Activated naive CD4-positive, alpha-beta T cell treated with anti-CD3 and anti-CD28 coated beads, Interleukin-2, amount 10 ng/mL, durations not matched to agents 7 days and 5 days (primary cell): ENCODE measurements at places on chromosomes 3 and 15.

GRCh38 chr3:150239766-150240165, 168.3 kb upstream of the TSC22D2 start:
- no peak overlapping the region for H3K4me3 ChIP-seq
- peaks cover 24% of the 10 kb centered on the region for H3K27me3 ChIP-seq
- H3K27ac ChIP-seq = no peak overlapping the region
- no peaks in the 10 kb centered on the region for H3K36me3 ChIP-seq
- DNase-seq = no peak

GRCh38 chr3:158743664-158744566, 11.7 kb upstream of the RARRES1 start:
- H3K27me3 ChIP-seq = no peaks in the 10 kb centered on the region
- H3K36me3 ChIP-seq = no peaks in the 10 kb centered on the region
- no peak overlapping the region for H3K27ac ChIP-seq
- peaks cover 14% of the 10 kb centered on the region for H3K4me1 ChIP-seq

GRCh38 chr3:115680803-115681345, 57.6 kb downstream of the GAP43 start:
- H3K36me3 ChIP-seq = no peaks in the 10 kb centered on the region
- peaks cover 28% of the 10 kb centered on the region for H3K27me3 ChIP-seq
- no peak overlapping the region for H3K4me3 ChIP-seq
- no peak for DNase-seq

- H3K27me3 ChIP-seq = peaks cover 4% of the 10 kb centered on the region
- no peaks in the 10 kb centered on the region for H3K36me3 ChIP-seq
- no peak overlapping the region for H3K4me3 ChIP-seq
- peaks cover 26% of the 10 kb centered on the region for H3K4me1 ChIP-seq
- no peak overlapping the region for H3K27ac ChIP-seq
- no peak for DNase-seq
These were observed 54.9 kb downstream of the CCNL1 start for GRCh38 chr3:157104928-157105652.

- H3K36me3 ChIP-seq = no peaks in the 10 kb centered on the region
- H3K4me1 ChIP-seq = peaks cover 11% of the 10 kb centered on the region
- H3K4me3 ChIP-seq = no peak overlapping the region
- H3K27ac ChIP-seq = no peak overlapping the region
- H3K27me3 ChIP-seq = peaks cover 14% of the 10 kb centered on the region
These were observed 18.2 kb upstream of the PLCL2 start for GRCh38 chr3:16866571-16866970.

- no peak for DNase-seq
- no peaks in the 10 kb centered on the region for H3K4me1 ChIP-seq
- H3K4me3 ChIP-seq = no peak overlapping the region
- H3K27me3 ChIP-seq = peaks cover 26% of the 10 kb centered on the region
- no peaks in the 10 kb centered on the region for H3K36me3 ChIP-seq
These were observed 38.5 kb downstream of the RPLP1 start for GRCh38 chr15:69491038-69491505.

DNA sequence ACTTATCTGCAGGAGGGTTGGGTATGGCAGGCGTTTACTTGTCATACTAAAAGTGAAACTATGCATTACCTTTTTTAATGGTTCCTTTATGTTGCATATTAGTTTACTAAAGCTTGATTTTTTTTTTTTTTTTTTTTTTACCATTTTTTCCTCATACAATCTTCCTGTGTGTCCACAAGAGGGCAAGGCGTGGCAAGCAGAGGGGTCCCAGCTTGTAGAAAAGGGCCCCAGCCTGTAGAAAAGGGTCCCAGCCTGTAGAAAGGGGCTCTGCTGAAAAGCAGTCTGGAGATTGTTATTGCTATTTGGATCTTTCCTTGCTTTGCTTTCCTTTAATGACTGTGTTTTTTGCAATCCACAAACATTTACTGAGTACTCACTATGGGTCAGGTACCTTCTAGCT, 21.9 kb downstream of the MKRN2 start:
- no peak for DNase-seq
- no peaks in the 10 kb centered on the region for H3K4me1 ChIP-seq
- no peaks in the 10 kb centered on the region for H3K27me3 ChIP-seq

DNA sequence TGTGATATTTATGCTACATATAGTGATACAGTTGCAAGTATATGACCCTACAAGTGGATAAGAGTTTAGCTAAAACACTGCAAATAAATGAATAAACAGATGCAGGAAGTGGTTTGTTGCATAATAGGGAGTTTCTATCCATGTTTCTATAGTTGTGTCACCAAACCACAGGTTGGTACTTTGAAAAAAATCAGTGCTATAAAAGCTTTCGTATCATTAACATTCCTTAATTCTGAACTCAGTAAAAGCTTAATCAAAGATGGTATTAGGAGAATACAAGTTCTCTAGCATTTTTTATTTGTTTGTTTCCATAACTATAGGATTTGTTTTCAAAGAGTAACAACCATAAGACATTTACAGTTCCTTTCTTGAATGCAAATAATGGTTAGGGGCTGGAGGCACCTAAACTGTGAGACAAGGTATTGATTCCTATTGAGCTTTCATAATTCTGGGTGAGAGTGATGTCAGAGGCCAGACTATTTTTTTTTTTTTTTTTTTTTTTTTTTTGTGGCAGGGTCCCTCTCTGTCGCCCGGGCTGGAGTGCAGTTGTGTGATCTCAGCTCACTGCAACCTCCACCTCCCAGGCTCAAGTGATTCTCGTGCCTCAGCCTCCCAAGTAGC, 29.6 kb downstream of the CPOX start:
- peak; percentile 35 for DNase-seq
- H3K4me3 ChIP-seq = peak overlapping the region; percentile 24
- no peaks in the 10 kb centered on the region for H3K27me3 ChIP-seq
- H3K36me3 ChIP-seq = peaks cover 19% of the 10 kb centered on the region
- peak overlapping the region; percentile 99 for H3K27ac ChIP-seq

DNA sequence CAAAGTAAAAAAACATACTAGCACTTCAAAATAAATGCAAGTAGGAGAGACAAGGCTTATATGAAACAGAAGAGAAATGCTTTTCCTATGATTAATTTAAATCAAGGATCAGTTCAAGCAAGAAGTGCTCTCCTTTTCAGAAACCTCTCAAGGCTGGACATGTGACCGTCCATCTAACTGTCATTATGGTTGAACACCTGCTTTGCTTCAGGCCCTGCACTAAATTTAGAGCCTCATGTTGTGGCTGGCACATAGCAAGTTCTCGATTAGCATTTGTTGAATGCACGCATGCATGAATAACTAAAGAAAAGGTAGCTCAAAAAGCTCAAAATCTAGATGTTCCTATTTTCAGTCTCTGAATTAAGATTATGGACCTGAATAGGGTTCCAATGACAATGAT, 82.0 kb downstream of the SV2B start:
- DNase-seq = no peak
- no peaks in the 10 kb centered on the region for H3K36me3 ChIP-seq
- H3K27me3 ChIP-seq = peaks cover 15% of the 10 kb centered on the region
- H3K4me3 ChIP-seq = no peak overlapping the region
- H3K27ac ChIP-seq = no peak overlapping the region
